ENCODE measurements at places on chromosomes 1 and 21. TPM values are rescaled to one million over a fixed set of nuclear protein-coding genes. Genes with fewer than 3 reads are reported as not detected.

DNA sequence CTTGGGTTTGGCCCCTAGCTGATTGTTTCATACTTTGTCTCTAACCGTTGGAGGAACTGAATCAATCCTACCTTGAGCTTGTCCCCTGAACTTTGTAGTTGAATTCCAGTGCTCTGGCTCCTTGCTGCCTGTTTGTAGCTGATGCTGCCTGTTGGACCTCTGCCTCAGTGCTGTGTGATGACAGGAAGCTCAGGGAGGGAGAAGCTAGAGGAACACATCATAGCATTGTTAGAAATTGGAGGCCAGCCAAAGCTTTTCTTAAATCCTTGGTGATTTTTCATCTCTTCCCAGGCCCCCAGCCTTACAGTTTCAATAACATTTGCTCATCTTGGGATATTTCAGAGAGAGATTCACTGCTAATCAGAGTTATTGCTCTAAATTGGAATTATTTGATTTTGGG, 34.0 kb downstream of the MACF1 start:
- no peak for DNase-seq

GRCh38 chr1:28921286-28921869, 7.0 kb downstream of the EPB41 start:
- no peak for DNase-seq

NEK2 gene
- total RNA-seq: 28.7 TPM

- no peak for DNase-seq
Observed at GRCh38 chr1:7478142-7478790, 292.8 kb upstream of the VAMP3 start.

DNA sequence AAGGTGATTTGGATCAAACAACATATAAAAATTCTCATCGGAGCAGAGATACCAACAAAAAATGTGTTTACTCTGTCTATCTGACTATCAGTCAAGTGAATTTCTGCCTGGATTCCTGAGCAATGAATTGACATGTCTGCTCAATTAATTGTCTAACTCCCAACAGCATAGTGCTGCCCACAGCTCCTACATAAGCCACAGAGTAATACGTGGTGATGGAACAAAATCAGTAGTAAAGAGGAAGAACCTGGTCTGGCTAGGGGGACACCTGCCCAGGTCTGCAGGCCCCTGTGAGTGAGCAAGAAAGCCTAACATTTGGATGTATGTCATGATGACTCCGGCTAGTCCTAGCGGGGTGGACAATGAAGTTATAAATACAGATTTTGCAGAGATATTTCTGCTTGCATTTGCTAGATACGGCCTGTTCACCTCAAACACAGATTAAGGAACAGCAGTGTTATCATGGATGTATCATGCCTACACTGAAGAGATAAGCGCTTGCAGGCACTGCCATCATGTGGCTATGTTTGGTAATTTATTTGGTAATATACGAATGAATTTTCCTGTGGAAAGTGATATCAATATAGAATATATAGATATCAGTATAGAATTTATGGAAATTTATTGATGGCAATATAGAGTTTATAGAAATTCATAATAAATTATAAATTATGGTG, 69.6 kb upstream of the LRRC8B start:
- no peak for DNase-seq

DNA sequence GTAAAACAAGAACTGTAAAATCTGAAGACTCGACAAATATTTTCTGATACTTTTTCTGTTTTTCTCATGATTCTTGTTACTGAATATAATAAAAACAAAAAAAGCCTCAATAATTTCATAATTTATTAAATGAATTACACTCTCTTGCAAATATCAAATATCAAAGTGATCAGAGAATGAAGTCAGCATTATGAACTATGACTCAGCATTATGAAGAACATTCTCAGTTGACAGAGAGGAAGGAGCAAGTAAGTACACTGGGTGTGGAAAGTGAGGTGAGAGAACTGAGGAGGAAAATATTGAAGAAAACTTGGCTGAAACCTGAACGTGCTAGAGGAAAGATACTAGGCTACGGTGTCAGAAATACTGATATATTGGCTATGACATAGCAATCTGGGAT, 529.5 kb downstream of the KCNT2 start:
- no peak for DNase-seq

DNA sequence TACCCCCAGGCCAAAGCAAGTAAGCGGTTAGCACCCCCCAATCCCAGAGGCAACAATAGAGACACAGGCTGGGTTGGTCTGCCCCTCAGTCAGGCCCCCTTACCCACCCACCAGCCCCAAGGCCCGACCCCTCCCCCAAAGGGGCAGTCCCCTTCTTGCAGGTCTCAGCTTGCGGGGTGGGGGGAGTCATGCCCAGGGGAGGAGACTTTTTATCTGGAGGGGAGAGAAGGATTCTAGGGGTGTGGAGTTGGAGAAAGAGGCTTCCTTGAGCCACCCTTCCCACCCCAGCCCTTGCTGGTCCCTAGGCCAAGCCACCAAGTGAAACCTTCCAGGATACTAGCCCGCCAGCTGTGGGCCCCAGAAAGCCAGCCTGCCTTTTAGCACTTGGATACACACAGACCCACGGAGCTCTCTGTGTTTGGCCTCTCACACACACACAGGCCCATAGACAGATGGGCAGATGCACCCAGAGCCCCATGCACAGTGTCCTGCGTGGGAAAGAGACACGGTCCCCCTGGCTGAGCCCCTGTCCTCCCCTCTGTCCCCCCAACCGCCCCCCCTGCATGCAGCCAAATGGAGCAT, 7.1 kb downstream of the TMEM54 start:
- no peak for DNase-seq

PTGER3 gene
- total RNA-seq: not detected

DNA sequence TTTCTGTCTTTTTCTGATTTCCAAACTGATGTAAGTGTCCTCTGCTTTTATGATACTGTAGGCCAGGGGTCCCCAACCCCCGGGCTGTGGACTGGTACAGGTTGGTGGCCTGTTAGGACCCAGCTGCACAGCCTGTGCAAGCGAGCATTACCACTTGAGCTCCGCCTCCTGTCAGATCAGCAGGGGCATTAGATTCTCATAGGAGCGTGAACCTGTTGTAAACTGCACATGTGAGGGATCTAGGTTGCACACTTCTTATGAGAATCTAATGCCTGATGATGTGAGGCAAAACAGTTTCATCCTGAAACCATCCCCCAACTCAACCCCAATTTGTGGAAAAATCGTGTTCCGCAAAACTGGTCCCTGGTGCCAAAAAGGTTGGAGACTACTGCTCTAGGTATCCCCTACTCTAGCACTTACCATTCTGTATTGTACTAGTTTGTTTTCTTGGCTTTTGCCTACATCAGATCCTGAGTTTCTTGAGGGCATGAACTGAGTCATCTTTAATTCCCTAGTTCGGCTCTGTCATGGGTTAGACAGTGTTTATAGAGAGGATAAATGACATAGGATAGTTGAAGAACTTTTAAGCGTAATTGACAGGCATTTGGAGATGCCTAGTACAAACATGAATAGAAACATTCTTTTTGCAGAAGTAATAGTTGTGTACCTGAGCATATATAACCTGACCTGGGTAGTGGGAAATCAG, 4.1 kb downstream of the ABCD3 start:
- DNase-seq: no peak

DNA sequence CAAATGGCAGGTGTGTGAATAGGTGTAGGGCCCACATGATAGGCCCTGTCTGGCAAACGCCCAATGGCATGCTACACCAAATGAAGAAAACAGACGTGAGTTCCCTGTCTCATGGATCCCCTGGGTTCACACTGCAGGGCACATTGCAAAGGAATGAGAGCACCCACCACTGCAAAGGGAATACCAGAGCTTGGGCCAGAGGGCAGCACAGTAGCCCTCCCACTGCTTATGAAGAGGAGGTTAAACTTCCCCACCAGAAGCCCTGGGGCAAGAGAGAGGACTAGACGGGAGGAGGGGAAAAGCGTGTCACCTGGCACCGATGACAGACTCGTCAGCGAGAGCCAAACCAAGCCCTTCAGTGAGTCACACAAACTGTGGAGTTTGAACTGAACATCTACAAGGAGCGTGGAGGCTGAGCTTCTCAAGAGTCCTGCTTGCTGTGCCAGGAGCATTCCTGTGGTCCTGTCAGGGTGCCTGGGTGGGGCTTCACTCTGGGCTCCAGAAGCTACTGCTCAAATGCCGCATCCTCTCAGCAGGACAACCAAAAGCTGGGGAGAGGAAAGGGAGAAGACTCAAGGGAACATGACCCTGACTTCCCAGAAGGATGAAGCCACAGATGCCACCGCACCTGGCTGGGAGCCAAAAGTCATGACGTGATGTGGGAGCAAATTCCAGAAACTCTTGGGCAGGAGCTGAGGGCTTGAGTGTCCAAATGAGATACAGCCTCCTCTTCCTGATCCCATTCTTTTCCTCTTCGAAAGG, 61.1 kb downstream of the TOMM20 start:
- no peak for DNase-seq

- no peak for DNase-seq
Observed at GRCh38 chr1:109267743-109268300, 15.1 kb downstream of the PSRC1 start.

ADORA1 gene
- total RNA-seq: not detected

CCDC181 gene
- total RNA-seq: not detected

- no peak for DNase-seq
Observed at GRCh38 chr21:41234569-41234968, 66.6 kb downstream of the BACE2 start.

IL12RB2 gene
- 0.54 TPM for total RNA-seq

DNA sequence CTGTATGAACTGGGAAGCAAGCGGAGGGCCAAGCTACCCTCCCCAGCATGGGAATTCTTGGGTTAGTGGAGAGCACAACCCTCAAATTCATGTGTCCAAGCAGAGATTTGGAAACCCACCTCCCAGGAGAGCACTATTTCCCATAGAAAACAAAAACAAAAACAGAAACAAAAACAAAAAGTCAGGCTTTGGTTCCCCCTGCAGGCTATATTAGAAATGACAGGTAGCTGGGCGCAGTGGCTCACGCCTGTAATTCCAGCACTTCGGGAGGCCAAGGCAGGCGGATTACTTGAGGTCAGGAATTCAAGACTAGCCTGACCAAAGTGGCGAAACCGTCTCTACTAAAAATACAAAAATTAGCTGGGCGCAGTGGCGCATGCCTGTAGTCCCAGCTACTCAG, 10.8 kb downstream of the MINDY1 start:
- DNase-seq: no peak

DNA sequence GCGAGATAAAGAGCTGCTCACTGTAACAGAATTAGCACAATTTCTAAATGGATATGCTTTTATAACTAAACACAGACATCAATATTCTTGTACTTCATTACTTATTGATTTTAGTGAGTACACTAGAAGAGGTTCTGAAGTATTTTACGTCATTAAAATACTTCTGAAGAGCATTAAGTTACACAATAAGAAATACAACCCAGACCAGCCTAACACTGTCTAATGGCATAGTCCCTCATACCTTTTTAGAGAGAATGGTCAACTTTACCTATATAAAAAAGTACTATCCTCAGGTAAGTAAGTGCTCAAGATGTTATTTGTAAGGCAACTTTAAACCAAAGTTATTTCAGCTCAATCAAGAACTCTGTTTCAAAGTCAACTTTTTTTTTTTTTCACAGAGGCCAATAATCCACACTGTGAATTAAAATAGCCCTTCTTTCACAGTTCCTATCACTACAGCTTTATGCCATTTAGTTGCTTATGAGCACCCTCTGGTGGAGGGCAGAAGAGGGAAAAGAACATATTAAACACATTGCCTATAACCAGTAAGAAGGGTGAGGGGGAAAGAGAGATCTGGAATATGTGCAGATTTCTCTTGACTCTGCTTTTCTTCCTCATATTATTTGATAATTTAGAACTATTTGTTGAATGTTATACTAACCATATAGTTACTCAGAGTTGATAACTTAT, 182.1 kb upstream of the DMRTA2 start:
- no peak for DNase-seq

DNA sequence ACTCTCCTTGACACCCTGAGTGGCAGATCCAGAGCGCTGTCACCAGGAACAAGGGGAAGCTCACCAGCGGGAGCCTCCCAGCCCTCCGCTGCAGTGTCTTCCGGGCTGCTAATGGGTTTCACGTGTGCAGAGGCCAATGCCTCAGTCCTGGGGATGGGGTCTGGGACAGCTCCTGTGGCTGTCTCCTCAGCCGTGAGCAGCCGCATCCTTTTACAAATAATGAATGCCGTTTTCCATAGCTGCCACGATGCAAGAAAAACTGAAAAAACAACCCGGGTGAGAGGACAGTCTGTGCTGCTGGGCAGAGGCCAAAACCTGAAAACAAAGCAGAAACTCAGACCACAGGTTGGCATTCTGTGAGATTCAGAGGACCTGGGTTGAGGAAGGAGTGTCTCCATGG, 212.2 kb upstream of the RAB4A start:
- no peak for DNase-seq

- DNase-seq: no peak
Observed at GRCh38 chr1:150165622-150166612, 16.2 kb downstream of the PLEKHO1 start.

ZBTB8A gene
- 2.7 TPM for total RNA-seq

GRCh38 chr1:185058876-185059275, 13.5 kb downstream of the RNF2 start:
- no peak for DNase-seq

UBASH3A gene
- 0.28 TPM for total RNA-seq

DNA sequence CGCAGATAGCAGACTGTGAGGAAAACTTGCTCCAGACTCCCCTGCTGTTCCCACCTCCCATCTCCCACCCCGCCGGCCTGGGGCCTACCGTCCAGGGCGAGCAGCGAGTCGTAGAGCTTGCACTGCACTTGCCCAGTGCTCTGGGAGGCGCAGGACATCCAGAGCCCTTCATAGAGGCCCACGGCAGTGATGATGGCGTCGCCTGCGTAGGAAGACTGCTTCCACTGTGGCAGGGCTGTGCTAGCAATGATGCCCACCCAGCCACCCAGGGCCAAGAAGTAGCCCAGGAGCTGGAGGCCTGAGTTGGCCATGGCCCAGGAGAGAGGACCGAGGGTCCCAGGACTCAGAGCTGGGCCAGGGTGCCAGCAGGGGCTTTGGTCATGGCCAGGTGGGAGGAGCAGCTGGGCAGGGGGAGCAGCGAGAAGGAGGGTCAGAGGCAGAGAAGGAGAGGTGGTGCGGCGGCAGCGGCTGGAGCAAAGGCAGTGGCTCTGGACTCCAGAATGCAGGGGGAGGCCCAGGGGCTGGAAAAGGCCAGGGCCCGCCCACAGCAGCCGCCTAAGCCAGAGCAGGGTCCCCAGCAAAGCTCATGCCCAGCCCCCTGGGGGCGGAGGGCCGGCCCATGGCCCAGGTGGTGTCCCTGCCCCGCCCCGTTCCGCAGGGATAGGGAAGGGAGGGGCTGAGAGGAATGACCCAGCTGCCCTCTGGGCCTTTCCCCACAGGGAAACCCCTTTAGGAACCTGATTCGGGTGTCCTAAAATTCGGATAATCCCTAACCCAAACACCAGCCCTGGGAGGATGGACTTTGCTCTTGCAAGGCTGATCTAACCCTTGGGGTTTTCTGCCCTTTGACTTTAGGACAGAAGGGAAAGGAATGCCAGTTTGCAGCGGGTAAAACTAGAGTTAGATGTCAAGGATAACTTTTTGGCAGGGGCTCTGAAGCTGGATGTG, at the start of gene CLDN19:
Gene CLDN19 (minus strand): TSS at position 484 of the 948 bp plus-strand sequence. CDS start 173 bp downstream, at position 311.
- DNase-seq: no peak
